ENCODE measurements at places on chromosomes 13 and 19.

DNA sequence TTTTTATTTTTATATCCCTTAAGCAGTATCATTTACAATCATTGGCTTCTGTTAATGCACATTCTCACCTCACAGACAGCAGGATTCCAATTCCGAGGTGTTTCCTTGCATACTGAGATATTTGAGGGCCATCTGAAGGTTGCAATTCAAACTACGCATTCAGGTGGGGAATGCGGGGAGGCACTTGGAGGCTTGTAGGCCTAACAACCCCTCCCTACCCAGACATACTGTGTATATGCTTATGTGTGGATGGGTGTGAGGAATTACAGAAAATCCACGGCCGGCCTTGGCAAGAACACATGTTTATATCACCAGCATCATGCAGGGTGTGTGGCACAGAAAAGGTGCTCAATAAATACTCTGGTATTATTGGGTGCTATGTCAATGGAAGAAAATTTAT, 43.3 kb upstream of the PCDH8 start:
- DNase-seq: no peak

GRCh38 chr19:45097776-45098520, 5.0 kb downstream of the PPP1R37 start:
- peak; percentile 84 for DNase-seq

GRCh38 chr19:30063650-30064347, 121.8 kb downstream of the URI1 start:
- DNase-seq: no peak

DNA sequence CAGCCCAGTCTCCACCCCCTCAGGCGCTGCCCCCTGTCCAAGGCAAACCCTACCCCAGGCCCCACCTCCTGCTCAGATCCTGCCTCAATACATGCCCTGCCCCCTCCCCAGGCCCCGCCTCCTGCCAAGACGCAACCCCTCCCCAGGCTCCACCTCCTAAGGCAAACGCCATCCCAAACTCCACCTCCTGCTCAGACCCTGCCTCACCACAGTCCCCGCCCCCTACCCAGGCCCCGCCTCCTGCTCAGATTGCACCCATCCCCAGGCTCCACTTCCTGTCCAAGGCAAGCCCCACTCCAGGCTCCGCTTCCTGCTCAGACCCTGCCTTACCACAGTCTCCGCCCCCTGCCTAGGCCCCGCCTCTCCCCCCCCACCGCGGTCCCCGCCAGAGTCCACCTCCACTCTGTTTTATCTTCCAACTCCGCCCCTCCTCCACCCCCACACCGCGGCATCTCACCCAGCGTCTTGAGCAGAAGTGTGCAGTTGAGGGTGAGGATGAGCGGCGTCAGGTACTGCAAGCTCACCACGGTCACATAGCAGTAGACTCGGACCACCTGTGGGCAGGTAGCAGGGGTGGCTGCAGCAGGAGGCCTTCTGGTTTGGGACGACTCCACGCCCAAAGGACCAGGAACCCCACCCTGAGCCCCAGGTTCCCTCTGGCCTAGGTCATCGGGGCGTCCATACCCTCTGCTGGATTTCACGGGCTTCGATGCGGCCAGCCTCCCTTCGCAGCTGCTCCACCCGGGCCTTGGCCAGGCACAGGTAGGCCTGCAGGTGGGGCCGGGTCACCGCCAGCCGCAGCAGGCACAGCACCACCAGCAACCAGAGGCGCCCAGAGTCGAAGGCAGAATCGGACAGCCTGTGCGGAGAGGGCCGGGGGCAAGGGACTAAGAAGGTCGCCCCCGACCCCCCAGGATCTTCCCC, 17.7 kb downstream of the TMEM161A start:
- no peak for DNase-seq

DNA sequence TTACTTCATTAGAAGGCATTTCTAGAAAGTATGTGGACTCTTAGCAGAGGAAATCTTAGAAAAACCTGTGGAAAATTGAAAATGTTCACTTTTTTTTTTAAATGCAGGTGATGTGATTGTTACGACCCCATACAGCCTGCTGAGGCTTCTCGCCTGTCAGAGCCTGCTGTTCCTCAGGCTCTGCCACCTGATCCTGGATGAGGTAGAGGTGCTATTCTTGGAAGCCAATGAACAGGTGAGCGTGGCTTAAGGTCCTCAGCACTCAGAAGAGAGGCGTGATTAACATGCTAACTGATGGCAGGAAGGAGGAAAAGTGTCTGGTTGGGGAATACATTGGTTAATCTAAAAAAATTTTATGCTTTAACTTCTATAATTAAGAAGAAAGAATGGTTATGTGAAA, 71.4 kb downstream of the SLC7A9 start:
- no peak for DNase-seq

- DNase-seq: peak; percentile 24
Measured at GRCh38 chr19:29771708-29772414, 39.9 kb upstream of the CCNE1 start.

DNA sequence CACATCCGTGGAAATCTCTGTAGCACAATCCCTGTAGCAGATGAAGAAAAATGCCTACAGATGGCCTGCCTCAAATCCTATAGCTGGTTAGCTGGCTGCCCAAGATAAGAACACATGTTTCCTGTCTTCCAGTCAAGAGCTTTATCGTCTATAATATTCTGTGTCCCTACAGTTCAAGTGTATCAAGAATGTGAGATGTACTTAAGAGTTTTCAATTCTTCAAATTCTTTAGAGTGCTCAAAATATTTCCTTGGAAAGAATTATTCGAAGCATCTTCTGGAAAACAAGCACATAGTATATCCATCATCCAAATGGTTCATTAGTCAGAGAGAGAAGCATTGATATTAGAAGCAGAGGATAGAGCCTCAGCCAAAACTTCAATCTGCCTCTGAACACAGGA, 239.8 kb downstream of the COG6 start:
- DNase-seq: no peak

DNA sequence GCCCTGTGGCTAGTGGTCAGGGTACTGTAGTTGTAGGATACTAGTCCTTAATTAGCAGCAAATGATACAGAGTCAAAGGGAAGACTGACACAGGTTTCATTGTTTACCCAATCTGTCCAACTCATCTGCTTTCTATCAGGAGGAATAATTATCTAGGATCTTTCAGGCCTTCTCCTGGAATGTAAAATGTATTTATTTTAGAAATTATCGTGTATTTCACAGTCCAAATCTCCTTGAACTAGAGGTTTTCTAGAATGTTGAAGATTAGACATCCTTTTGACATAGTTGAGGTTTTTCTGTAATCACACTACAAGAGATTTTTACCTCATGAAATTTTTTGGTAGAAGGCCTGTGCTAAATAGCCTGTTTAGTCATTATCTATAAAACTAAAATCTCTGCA, 1694.8 kb upstream of the PCDH20 start:
- no peak for DNase-seq

GRCh38 chr13:109737606-109738005, 48.8 kb downstream of the IRS2 start:
- DNase-seq: no peak

GRCh38 chr13:110698689-110699088, 7.2 kb downstream of the CARS2 start:
- no peak for DNase-seq

GRCh38 chr19:17766543-17767131, 15.4 kb downstream of the FCHO1 start:
- peak; percentile 44 for DNase-seq

GRCh38 chr19:7507884-7508283, 8.0 kb upstream of the ZNF358 start:
- peak; percentile 62 for DNase-seq

DNA sequence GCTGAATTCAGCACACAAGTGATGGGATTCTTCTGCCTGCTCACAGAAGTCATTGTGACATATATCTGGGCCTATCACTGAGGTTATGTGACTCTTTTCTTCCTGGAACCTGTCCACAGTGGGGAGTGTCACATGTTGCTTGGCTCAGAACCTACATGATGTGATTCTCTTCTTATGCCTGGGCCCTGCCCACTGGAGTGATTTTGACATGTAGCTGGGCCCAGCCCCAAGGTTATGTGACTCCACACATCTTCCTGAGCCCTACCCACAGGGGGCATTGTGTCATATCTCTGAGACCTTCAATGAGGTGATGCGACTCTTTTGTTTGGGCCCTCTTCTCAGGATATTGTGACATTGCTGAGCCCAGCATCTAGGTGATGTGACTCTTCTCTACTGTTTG, 17.4 kb upstream of the ZNF429 start:
- no peak for DNase-seq

DNA sequence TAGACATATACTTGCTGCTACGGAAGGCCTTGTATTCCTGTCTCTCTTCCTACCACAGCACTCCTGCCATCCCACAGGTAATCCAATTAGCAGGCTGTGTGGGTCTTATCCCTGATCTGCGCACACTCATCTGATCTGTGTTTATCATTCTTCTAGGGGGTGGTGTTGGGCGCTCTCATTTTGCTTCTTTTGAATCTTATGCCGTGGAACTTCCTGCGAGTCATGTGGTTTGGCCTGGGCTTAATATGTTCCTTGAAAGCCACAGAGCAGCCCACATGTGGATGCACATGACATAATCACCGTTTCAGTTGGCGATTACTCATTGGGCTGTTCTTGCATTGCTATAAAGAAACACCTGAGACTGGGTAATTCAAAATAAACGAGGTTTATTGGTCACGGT, 7.5 kb downstream of the RASA3 start:
- no peak for DNase-seq

DNA sequence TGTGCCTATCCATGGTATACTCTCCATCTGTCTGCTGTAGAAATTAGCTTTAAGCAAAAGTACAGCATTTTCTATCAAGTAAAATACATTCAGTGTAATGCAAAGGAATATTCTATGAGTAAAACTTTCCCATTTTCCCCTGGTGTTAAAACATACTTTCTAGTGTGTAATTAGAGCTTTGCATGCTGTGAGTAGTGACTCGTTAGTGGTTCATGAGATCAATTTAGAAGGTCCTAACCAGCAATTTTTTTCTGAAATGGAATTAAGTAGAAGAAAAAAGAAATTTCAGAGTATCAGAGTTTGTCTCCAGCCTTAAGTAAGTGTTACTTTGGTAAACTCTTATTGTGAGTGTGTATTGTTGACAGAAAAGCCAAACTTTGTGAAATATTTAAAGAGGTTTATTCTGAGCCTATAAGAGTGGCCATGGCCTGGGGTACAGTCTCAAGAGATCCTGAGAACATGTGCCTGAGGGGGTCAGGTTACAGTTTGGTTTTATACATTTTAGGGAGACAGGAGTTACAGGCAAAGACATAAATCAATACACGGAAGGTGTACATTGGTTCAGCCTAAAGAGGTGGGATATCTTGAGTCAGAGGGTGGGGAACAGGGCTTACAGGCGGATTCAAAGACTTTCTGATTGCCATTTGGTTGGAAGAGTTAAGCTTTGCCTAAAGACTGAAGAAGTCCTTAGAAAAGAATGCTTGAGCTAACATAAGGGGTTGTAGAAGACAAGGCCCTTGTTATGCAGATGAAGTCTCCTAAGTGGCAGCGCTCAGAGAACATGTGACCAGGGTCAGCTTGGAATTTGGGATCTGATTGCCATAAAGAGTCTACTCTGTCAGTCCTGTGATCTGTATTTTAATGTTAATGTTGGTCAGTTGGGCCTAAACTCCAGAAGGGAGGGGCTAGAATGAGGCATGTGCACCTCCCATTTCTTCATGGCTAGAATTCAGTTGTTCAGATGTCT, 25.5 kb downstream of the FAM187B start:
- no peak for DNase-seq

GRCh38 chr13:67493835-67494234, 263.7 kb upstream of the PCDH9 start:
- no peak for DNase-seq

DNA sequence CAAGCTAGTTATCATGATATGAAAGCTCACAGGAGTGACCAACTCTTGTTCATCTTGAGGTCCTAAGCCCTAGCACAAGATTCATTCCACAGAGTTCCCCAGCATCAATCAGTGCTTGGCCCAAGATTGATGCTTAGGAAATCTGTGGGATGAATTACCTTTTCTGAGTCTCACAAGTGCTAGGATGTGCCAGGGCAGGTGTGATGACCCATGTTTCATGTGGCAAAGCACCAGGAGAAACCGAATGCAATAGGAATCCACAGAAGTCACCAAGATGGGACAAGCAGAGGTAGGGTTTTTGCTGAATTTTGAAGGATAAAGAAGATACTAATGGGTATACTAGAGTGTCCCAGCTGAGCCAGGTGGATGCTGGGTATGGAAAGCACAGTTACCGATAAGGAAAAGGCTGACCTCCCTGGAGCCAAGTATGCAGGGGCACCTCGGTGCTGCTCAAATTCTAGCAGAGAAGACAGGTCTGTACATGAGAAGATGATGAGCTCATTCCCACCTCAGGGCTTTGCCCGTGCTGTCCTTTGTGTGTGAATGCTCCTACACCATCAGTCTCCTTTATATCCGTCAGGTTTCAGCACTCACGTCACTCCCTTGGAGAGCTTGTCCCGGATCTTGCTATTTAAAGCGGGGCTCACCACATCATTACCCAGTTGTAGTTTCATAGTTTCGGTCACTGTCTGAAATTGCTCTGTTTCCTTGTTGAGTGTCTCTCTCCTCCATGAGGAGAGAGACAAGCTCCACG, 168.9 kb upstream of the TSC22D1 start:
- DNase-seq: no peak

DNA sequence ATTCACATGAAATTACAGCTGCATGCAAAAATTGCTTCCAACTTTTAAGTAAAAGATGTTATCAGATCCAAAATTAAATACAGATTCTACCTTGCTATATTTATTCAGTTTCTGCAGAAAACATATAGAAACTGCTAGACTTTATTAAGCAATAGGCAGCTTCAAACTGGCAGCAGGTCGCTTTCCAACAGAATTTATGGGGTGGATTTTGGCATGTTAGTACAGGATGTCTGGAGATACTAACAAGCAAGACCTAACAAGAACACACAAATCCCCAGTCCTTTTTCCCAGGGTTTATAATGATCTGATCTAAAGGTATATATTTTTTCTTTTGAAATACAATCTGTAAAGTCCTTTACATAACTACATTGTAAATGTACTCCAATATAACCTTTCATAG, 27.5 kb downstream of the TBC1D4 start:
- no peak for DNase-seq

DNA sequence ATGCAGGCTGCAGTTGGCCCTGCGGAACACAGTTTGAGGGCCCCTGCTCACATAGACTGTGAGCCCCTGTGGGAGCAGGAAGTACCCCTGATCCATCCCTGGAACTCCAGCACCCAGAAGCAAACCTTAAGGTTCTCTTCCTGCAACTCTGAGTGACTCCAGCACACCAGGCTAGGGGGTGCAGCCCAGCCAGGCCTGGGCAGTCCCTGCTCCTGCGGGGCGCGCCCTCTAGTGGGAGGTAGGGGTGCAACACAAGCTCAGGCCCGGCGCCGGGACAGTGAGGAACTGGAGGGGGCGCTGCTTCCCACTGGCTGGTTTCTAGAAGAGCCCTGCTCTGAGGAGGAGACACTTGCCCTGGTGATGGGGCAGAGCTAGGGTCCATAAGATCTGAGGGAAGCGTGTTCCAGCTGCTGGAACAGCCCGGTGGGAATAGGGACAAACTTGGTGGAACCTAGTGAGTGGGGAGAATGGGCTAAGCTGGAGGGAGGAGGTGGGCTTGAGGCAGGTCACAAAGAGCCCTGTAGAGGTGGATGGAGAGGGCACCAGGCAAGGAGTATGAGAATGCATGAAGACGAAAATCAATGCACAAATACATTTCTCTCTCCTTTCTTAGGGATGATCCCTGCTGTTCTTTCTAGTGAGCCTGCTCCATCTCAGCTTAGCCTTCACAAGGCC, 5.0 kb downstream of the ZSCAN5A start:
- no peak for DNase-seq

- no peak for DNase-seq
Measured at GRCh38 chr13:101868585-101869469, 416.4 kb downstream of the ITGBL1 start.
